Activated T-cell treated with anti-CD3 and anti-CD28 coated beads, Interleukin-2, amount 50 U/mL, for 48 hours (primary cell): ENCODE measurements at places on chromosomes 7 and 10.
A peak's percentile ranks its signal among the peaks of the same experiment; 100 is the strongest.

DNA sequence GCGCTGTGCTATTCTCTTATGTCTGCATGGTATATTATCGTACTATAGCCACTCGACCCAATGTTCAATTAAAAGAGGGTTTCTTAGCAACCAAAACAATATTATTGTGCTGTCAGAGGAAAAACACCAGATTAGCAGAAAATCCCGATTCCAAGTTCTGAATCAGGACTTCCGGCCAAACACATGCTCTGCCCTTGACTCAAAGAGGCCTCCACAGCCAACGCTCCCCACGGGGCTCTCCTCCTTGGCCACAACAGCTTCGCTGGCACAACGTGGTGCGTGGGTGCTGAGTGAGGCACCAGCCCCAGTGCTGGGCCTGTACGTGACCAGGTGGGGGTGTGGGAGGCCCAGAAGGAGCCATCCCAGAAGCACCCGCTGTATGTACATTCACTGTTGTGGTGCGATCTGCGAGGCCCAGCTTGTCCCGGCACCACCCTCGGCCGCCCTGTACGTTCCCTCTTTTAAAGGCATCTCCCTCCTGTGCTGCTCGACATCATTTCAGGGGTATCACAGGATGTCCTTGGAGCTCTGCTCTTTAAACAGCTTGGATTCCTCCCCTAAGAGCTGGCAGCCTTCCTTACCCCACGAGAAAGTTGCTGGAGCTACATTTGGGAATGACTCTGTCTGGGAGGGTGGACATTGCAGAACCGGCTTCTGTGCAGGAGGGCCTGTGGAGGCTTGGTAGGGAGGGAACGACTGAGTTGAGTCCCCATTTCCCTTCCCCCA is 736.2 kb downstream of the PARD3 start:
- no peak for DNase-seq

- no peak for DNase-seq
Measured at GRCh38 chr10:32971536-32972091, 13.6 kb upstream of the ITGB1 start.

DNA sequence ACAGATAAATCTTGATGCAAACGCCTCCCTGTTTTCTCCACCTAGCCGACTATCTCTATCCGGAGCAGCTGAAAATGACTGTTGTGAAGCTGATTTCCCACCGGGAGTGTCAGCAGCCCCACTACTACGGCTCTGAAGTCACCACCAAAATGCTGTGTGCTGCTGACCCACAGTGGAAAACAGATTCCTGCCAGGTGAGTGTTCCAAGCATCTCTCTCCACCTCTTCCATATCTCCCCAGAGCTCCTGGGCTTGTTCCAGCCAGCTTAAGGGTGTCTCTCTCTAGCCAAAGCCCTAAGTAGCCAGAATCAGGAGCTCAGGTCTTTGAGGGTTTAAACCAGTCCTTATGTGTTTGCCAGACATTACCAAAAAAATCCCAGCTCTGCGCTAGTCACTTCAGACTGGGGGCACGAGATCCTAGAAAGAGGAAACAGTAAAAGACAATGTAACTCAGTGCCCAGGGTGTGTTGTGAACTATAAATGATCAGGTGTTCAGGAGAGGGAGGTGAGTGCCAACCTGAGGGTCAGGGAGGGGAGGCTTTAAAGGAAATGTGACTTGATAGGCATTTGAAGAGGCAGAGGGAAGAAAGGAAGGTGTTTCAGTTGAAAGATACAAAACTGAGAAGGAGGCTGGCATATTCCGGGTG is 4.4 kb downstream of the PLAU start:
- no peak for DNase-seq

DNA sequence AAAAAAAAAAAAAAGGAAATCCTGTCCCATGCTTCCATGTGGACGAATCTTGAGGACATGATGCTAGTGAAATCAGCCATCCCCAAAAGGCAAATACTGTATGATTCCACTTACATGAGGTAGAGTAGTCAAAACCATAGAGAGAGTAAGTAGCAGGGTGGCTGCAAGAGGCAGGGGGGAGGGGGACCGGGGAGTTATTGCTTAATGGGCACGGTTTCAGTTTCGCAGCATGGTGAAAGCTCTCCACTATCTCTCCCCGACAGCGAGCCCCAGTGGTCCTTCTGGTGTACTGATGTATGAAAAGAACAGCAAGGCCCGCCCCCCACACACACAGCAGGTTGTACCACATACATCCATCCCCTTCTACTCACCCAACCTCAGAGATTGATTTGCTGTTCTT is 32.8 kb downstream of the NOD1 start:
- DNase-seq = peak; percentile 78

DNA sequence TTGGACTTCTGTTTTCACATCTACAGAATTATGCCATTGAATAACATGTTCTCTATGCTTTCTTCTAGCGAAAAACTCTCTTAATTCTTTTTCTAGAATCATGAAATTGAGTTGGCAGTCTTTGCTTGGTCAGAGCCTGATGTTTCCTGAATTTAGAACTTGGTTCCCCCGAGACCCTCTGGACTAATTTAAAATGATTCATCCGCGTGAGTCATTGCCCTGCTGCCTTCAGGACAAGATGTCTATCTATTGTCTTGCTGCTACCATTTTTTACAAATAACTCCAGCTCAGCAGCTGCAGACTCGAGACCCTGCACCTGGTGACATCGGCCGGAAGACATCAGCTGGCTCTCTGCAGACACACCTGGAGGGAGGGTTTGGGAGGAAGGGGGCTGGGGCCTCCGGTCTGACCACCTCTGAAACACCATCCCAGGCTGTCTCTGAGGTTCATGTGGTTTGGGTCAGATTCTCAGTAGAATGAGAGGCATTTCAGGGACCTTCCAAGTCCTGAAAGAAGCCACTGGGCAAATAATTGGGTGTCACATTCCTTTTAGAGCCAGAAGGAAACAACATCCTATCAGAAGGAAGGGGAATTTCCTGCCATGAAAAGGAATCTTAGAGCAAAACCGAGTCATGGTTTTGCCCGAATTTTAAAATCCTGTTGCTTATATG is 20.9 kb upstream of the KLF6 start:
- DNase-seq = peak; percentile 70

DNA sequence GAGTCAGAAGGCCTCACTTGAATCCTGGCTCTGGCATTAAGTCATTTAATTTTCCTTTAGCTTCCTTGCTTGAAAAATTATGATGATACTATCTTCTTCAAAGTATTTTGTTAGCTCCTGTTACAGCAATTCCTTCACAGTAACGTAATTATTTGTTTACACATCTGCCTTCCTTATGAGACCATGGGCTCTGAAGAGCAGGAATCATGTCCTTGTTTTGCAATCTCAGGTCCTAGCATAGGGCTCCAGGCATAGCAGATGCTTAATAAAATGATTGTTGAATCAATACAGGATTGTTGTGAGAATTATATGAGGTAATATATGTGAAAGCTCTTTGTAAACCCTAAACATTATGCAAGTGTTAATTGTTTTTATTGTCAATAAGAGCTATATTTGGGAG is 25.5 kb downstream of the KLHDC10 start:
- DNase-seq = no peak

DNA sequence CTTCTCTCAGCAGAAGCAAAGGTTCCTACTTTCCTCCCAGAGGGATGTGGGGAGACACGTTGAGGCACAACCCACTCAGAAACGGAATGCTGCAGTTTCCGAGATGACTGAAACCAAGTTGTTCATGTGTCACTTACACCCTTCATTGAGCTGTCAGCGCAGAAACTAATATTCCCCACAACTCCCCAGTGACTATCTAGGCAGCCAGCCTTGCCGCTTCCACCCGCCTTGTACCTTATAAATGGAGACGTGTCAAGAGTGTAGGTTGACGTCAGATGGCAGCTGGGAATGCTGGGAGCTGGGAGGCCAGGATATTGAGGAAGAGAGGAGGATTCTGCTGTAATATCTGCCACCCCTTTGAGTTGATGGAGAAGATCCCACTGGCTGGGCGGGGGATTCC is 15.1 kb downstream of the GPR26 start:
- DNase-seq = no peak

DNA sequence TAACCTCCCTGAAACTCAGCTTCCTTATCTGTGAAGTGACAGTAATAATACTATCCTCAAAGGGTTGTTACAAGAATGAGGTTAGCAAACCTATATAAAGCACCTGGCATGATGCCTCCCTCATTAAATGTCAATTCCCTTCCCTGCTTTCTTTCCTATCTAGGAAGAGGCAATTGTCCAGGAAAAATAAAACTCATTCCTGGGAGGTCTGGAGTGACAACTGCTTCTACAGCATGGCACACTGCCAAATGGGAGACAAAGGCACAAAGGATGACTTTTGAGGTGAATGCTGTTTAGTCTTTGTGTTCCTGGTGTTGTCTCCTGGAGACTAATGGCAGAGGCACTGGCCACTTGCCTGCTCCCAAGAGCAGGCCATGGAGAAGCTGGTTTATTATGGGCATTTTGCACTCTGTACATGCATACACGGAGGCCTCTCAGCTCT is 32.2 kb upstream of the PDE1C start:
- no peak for DNase-seq

GRCh38 chr10:121426307-121426706 is 171.9 kb downstream of the FGFR2 start:
- no peak for DNase-seq

- no peak for DNase-seq
Measured at GRCh38 chr7:97043281-97043680, 18.6 kb upstream of the DLX5 start.

GRCh38 chr10:89391907-89392756 is at the start of gene IFIT1:
TSS of gene IFIT1 (plus strand) at chr10:89392623. CDS start at chr10:89392713, 90 bp downstream.
- DNase-seq = no peak

- DNase-seq = no peak
Measured at GRCh38 chr7:4033996-4034395, 648.1 kb upstream of the FOXK1 start.

DNA sequence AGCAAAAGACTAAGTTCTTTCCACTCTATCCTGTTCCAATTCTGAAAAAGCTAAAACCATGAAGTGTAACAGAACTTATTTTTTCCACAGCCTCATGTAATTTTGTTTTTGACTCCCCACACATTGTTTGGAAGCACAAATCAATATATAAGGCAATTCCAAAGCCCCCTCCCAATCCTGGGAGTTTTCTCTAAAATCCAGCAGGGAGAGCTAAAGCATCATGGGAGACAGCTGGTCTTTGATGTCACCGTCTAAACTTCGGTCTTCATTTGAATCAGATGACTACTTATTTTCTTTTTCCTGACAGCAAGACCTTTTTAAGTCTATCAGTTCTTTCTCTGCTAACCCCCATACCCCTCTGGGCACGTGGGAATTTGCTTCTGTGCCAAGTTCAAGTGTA is 33.3 kb upstream of the PON1 start:
- no peak for DNase-seq
